Motor neuron (in vitro differentiated cells): ENCODE measurements at places on chromosomes 3 and 15. TPM values are rescaled to one million over a fixed set of nuclear protein-coding genes. Genes with fewer than 3 reads are reported as not detected.

The RHCG gene
- total RNA-seq, result 0.11 and 0.31 TPM in 2 replicates

The CELF6 gene
- total RNA-seq, result 7.1 and 7.4 TPM in 2 replicates

The HRG gene
- 0.19 and 0.56 TPM in 2 replicates for total RNA-seq

The FGD5 gene
- 20.7 and 41.1 TPM in 2 replicates for total RNA-seq

The ASB14 gene
- 1.4 and 1.9 TPM in 2 replicates for total RNA-seq

GRCh38 chr15:63389902-63390670, 8.4 kb upstream of the CA12 start:
- ATAC-seq, result peak; percentile 28

GRCh38 chr3:46301122-46301835, 52.6 kb upstream of the CCR2 start:
- ATAC-seq, result no peak

- no peak for ATAC-seq
Observed at GRCh38 chr3:127903611-127904375, 11.2 kb upstream of the KBTBD12 start.

DNA sequence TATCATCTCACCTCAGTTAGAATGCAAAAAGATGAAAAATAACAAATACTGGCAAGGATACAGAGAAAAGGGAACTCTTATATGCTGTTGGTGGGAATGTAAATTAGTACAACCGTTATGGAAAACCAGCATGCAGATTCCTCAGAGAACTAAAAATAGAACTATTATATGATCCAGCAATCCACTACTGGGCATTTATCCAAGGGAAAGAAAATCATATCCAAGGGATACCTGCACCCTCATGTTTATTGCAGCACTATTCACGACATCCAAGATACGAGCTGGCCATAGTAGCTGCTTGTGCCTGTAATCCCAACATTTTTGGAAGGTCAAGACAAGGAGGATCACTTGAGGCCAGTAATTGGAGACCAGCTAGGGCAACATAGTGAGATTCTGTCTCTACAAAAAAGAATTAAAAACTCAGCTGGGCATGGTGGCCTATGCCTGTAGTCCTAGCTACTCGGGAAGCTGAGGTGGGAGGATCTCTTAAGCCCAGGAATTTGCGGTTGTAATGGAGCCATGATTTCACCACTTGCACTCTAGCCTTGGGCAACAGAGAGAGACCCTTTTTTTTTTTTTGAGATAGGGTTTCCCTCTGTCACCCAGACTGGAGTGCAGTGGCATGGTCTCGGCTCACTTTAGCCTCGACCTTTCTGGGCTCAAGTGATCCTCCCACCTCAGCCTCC, 26.6 kb downstream of the USP50 start:
- ATAC-seq, result no peak

- ATAC-seq, result no peak
Observed at GRCh38 chr3:5239602-5240001, 52.1 kb downstream of the EDEM1 start.

GRCh38 chr3:86175593-86176444, 815.1 kb downstream of the VGLL3 start:
- peak; percentile 10 for ATAC-seq

DNA sequence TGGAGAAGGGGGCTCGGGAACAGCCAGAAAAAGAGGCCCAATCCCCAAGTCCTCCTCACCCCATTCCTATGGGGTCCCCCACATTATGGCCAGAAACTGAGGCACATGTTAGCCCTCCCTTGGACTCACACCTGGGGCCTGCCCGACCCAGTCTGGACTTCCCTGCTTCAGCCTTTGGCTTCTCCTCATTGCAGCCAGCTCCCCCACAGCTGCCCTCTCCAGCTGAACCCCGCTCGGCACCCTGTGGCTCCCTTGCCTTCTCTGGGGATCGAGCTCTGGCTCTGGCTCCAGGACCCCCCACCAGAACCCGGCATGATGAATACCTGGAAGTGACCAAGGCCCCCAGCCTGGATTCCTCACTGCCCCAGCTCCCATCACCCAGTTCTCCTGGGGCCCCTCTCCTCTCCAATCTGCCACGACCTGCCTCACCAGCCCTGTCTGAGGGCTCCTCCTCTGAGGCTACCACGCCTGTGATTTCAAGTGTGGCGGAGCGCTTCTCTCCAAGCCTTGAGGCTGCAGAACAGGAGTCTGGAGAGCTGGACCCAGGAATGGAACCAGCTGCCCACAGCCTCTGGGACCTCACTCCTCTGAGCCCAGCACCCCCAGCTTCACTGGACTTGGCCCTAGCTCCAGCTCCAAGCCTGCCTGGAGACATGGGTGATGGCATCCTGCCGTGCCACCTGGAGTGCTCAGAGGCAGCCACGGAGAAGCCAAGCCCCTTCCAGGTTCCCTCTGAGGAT, 10.6 kb downstream of the MAP1A start:
- ATAC-seq, result no peak

DNA sequence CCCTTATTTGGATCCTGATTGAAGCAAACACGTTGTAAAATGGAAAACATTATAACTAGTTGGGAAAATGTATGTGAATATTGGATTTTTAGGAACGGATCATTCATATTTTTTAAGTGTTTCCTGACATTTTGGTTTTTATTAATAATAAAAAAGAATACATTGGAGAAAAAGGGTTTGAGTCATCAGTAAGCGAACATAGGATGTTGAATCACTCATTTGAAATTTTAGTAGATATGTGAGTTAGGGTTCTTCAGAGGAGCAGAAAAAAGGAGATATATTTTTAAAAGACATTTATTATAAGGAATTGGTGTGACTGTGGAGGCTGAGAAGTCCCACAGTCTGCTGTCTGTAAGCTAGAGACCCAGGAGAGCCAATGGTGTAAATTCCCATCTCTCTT, 258.5 kb downstream of the PTPRG start:
- no peak for ATAC-seq

DNA sequence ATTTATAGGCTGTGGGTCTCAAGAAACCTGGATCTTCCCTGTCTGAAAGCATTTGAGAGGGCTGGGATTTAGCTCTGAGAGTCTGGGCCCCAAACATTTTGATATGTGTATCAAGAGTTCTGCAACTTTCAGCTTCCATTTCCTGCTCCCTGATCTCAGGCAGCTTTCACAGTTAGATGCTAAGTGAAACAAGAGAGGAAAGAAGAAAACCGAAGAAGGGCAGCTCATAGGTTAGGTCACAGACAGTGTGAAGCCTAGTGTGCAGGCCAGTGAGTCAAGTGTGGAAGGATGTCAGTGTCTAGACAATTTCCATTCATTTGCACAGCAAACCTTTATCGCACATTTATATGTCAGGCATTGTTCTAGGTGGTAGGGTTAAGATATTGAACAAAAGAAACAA, 173.6 kb upstream of the PROK2 start:
- no peak for ATAC-seq

- no peak for ATAC-seq
Observed at GRCh38 chr3:179658606-179659005, 5.8 kb downstream of the USP13 start.

- ATAC-seq, result peak; percentile 65
Observed at GRCh38 chr3:127110982-127111693, 81.8 kb upstream of the PRR23E start.

DNA sequence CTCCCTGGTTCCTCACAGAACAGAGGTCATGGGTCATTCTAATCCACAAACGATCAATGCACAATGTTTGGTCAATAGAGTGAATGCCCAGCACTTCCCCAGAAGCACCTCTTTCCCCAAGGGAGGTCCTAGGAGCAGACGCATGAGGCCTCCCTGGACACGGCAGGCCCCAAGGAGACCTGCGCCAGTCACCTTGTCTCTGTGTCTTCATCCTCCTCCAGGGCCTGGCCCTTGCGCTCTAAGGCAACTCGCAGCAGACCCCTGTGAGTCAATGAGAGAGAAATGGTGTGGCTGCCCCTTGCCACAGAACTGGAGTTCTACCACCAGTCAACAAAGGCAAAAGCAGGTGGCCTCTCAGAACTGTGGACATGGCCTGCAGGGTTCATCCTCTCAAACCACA, 18.1 kb downstream of the ALS2CL start:
- no peak for ATAC-seq
